ENCODE measurements at places on chromosomes 12 and 14. TPM values are rescaled to one million over a fixed set of nuclear protein-coding genes. Genes with fewer than 3 reads are reported as not detected.

- H3K4me3 ChIP-seq: no peak overlapping the region
- peak overlapping the region; percentile 65 for H3K27ac ChIP-seq
- no peaks in the 10 kb centered on the region for H3K36me3 ChIP-seq
Observed at GRCh38 chr14:55430024-55430690, 10.3 kb downstream of the TBPL2 start.

DNA sequence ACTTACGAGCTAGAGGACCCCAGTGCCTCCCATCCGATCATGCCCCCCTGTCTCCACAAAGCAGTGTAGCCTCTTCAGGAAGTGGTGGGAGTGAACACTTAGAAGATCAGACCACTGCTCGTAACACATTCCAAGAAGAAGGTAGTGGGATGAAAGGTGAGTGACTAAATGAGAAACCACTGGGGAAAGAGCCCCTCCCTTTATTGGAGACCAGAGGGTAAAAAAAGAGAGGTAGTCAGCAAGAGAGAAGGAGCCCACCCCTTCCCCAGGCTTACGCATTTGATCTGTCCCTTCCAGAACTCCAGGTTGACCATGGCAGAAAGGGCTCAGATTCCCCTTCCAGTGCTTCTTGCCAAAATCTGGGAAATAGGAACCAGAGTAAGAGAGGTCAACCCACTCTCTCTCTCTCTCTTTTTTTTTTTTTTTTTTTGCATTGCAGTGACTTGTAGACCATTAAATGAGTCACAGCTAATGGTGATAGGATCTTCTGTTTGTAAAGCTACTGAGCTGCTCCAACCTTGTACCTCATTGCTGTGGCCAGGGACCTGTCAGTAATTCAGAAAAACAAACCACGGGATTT, 165.4 kb downstream of the GCH1 start:
- H3K4me1 ChIP-seq: peaks cover 46% of the 10 kb centered on the region
- peak overlapping the region; percentile 42 for H3K27ac ChIP-seq
- no peaks in the 10 kb centered on the region for H3K27me3 ChIP-seq
- peak; percentile 21 for DNase-seq

DNA sequence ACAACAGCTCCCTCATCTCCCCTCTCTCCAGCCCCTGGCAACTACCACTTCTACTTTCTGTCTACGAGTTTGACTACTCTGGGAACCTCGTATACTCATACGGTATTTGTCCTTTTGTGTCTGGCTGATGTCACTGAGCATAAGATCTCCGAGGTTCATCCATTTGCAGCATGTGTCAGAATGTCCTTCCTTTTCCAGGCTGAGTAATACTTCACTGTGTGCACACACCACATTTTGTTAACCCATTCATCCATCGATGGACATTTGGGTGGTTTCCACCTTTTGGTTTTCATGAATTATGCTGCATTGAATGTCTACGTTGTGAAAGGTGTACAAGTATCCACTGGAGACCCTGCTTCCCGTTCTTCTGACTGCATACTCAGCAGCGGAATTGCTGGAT, 24.1 kb upstream of the DLK1 start:
- H3K27me3 ChIP-seq: peaks cover 9% of the 10 kb centered on the region
- H3K4me1 ChIP-seq: no peaks in the 10 kb centered on the region
- no peak overlapping the region for H3K4me3 ChIP-seq
- DNase-seq: no peak

DNA sequence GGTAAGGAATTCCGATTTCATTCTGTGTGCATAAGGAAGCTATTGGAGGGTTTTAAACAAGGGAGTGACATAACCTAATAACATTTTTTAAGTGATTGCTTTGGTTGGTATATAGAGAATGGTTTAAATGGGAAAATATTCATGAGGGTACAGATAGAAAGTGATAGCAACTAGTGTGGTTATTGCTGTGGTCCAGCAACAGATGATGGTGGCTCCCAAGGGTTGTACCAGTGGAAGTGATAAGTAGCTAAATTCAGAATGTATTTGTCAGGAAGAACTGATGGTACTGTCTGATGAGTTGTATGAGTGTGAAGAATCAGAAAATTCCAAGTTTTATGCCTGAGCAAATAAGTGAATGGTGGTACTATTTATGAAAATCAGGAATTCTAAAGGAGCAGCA, 2.6 kb upstream of the CNOT2 start:
- peaks cover 37% of the 10 kb centered on the region for H3K4me1 ChIP-seq
- H3K36me3 ChIP-seq: peaks cover 54% of the 10 kb centered on the region
- no peak overlapping the region for H3K27ac ChIP-seq
- no peak for DNase-seq

DNA sequence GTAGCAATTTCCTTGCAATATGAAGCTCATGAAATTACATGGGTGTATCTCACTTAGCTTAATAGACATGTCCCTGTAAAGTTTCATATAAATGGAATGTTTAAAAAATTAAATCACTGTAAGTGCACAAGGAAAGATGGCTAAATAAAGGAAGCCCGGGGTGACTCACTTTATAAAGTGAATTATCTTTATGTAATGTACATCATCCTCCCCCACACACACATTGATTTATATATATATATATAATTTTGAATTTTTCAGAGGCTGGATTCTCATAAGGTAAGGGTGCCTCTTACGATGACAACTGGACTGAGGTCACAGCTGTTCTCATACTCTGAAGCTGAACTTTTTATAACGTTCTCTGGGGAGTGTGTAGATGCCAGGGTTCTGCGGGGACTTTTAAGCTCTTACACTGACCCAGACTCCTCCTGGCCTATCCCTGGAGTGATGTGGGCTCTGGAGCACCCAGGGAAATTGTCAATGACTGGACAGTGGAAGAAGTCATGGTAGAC, 108.7 kb upstream of the HIF1A start:
- peaks cover 2% of the 10 kb centered on the region for H3K36me3 ChIP-seq
- no peak overlapping the region for H3K4me3 ChIP-seq
- no peaks in the 10 kb centered on the region for H3K27me3 ChIP-seq
- DNase-seq: no peak

GRCh38 chr12:26809611-26810285, 23.2 kb downstream of the ITPR2 start:
- peaks cover 35% of the 10 kb centered on the region for H3K4me1 ChIP-seq
- H3K27ac ChIP-seq: peak overlapping the region; percentile 27
- no peak for DNase-seq
- H3K36me3 ChIP-seq: peaks cover 16% of the 10 kb centered on the region
- H3K27me3 ChIP-seq: no peaks in the 10 kb centered on the region
- H3K4me3 ChIP-seq: no peak overlapping the region

DNA sequence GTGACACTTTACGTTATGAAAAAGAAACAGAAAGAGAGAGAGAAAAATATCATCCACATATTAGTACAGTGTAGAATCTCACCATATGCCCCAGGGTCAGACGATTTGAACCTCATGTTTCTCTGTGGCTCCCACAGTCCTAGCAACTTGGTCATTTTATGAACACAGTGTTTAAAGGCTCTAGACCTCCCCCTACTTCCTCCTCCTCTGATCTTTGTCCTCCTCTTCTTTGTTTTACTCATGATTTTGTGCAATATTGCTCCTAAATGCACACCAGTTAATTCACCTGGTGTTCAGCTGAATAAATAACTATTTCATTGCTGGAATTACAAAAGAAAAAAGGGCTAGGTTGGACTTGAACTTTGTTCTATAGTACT, 18.2 kb downstream of the GLT1D1 start:
- H3K4me1 ChIP-seq: no peaks in the 10 kb centered on the region
- H3K36me3 ChIP-seq: no peaks in the 10 kb centered on the region
- peaks cover 3% of the 10 kb centered on the region for H3K27me3 ChIP-seq
- no peak overlapping the region for H3K4me3 ChIP-seq
- no peak for DNase-seq

- H3K4me1 ChIP-seq: no peaks in the 10 kb centered on the region
- no peak for DNase-seq
- no peaks in the 10 kb centered on the region for H3K27me3 ChIP-seq
- no peaks in the 10 kb centered on the region for H3K36me3 ChIP-seq
- H3K4me3 ChIP-seq: no peak overlapping the region
- H3K27ac ChIP-seq: no peak overlapping the region
Observed at GRCh38 chr14:47466916-47467315, 208.5 kb downstream of the MDGA2 start.

- H3K4me3 ChIP-seq: no peak overlapping the region
- no peaks in the 10 kb centered on the region for H3K27me3 ChIP-seq
- no peaks in the 10 kb centered on the region for H3K36me3 ChIP-seq
- no peak for DNase-seq
- H3K4me1 ChIP-seq: peaks cover 37% of the 10 kb centered on the region
Observed at GRCh38 chr12:123047289-123047688, 66.8 kb downstream of the ARL6IP4 start.

The SOCS2 gene
- 11.5 TPM for total RNA-seq

The IFI27L1 gene
- 27.1 TPM for total RNA-seq

The NFATC4 gene
- 0.30 TPM for total RNA-seq

The MUCL1 gene
- not detected for total RNA-seq

The ATL1 gene
- 0.82 TPM for total RNA-seq

The IFNG-AS1 gene
- total RNA-seq: not detected

The RITA1 gene
- 25.7 TPM for total RNA-seq

The PLEKHD1 gene
- total RNA-seq: 0.05 TPM

The ITGB7 gene
- 73.0 TPM for total RNA-seq
